Hematopoietic multipotent progenitor cell treated with erythropoietin and hydrocortisone succinate and interleukin-3 and kit ligand, for 17 days (in vitro differentiated cells): ENCODE measurements at places on chromosomes 7 and 10.

DNA sequence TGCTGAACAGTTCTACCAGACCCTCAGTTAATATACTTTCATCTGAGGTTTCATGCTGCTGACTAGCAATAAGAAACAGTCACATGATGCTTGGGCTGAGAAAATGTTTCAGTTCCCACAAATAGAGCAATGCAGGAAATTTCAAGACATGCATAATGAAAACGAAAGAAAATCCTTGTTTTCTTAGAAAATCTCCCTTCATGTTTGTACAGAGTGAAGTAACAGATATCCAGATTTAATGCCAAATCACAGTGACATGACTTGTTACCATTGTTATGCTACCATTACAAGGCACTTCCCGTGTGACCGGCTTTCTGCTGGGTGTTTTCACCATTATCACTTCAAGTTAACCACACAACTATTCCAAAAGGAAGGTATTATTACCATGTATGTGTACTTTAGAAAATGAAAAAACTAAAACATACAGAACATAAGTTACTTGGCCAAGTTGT, 121.7 kb downstream of the DOCK4 start:
- DNase-seq = no peak

GRCh38 chr7:98314469-98314868, 33.0 kb downstream of the BRI3 start:
- no peak for DNase-seq

GRCh38 chr10:110456523-110457091, 41.1 kb upstream of the DUSP5 start:
- no peak for DNase-seq

DNA sequence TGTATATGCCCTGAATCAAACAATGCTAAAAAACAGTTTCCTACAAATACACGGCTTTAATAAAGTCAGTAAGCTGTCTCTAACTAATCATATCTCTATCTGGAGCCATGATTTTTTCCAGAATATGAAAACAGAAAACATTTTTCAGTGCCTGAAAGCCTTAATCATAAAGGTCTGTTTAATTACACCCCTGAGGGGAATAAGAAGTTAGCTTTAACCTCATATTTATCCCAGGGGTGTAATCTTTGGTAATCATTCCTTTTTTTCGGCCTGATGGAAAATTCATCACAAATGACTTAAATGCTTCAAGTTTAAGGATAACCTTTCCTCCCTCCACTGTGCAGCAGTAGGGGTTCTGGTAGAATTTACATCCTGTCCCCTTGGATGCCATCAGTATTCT, 124.2 kb downstream of the ATE1 start:
- DNase-seq = no peak

DNA sequence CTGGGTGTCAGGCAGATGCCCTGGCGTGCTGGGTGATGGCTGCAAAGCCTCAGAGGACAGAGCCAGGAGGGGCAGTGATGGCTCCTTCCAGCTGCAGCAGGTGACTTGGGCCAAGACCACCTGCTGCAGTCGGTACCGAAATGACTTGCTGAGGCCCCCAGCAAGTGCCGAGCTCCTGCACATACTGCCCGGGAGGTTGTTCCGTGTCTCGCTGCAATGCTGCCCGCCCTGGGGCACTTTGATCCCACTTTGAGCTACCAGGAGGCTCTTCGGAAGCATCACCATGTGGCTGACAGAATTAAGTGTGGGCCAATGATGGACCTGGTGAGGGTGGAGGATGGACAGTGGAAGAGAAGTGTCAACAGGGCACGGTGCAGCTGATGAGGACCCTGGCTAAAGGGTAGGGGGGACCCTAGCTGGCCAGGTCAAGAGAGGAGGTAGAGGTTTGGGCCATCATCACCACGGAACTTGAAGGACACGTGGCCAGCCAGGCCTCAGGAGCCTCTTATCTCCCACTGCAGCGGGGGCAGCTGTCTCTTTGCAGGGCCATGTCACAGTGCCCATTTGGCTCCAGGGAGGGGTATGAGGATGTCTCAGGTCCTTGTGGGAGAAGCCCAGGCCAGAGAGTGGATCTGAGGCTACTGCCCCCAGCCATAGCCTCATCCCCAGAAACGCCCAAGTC, 51.1 kb upstream of the NANOS1 start:
- no peak for DNase-seq
